Fibroblast of skin of left biceps (primary cell): ENCODE measurements at places on chromosomes 16 and 17.

GRCh38 chr16:20874088-20874581 is 26.0 kb downstream of the DCUN1D3 start:
- DNase-seq, result no peak

DNA sequence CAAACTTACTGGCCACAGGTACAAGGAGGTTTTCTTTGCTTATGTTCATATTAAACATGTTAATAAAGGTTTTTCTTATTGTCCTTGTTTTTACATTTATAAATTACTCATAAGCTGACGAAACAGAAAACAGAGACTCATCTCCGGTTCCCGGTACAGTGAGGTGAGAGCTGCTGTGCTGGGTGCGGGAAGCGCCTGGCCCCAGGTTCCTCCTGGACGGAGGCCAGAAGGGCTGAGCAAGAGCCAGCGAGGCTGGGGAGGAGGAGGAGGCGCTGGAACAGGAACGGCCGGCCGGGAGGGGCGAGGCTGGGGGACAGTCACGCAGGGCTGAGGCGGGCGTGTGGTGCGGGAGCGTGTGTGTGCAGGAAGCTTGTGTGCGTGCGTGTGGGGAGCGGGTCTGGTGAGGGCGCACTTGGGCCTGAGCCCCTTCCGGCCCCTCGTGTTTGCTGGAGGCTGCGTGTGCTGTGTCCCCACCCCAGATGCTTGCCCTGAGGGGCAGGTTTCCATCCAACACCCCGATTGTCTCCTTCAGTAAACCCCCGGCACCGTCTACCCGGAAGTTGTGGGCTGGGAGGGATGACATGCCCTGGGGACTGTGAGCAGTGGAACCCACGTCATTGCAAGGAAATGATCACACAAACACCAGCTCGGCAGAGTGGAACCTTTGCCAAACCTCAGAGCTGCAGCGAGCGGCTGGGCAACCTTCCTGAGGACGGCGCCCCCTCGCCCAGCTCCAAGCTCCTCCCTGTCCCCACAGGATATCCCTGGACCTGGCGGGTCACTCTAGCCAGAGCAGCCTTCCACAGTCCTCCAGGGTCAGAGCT is 19.5 kb downstream of the CD7 start:
- DNase-seq, result peak; percentile 64

DNA sequence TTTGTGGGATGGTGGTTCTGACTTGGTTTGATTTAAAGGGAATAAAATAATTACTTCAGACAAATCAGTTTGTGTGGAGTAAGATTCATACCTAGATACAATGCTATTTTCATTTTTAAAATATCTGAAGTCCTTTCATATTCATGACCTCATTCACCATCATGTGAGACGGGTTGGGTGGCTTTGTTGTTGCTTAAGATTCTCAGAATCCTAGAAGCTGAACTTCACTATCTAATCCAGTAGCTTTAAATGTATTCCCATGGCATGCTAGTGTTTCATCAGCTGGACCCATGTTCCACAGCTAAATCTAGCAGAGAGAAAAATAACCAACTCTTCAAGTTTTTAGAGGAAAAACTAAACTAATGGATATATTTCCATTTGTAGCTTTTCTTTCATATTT is 2.7 kb upstream of the AMFR start:
- no peak for DNase-seq

GRCh38 chr16:67156143-67156844 is 3.4 kb downstream of the TRADD start:
- no peak for DNase-seq

GRCh38 chr16:56303880-56304279 is 112.6 kb downstream of the GNAO1 start:
- no peak for DNase-seq

DNA sequence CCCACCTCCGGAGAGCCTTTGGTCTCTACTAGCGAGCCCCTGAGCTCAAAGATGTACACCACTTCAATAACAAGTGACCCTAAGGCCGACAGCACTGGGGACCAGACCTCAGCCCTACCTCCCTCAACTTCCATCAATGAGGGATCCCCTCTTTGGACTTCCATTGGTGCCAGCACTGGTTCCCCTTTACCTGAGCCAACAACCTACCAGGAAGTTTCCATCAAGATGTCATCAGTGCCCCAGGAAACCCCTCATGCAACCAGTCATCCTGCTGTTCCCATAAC is 702 bp downstream of the SPN start:
- no peak for DNase-seq

GRCh38 chr16:66605979-66606751 is 1.7 kb downstream of the CMTM3 start:
- no peak for DNase-seq

DNA sequence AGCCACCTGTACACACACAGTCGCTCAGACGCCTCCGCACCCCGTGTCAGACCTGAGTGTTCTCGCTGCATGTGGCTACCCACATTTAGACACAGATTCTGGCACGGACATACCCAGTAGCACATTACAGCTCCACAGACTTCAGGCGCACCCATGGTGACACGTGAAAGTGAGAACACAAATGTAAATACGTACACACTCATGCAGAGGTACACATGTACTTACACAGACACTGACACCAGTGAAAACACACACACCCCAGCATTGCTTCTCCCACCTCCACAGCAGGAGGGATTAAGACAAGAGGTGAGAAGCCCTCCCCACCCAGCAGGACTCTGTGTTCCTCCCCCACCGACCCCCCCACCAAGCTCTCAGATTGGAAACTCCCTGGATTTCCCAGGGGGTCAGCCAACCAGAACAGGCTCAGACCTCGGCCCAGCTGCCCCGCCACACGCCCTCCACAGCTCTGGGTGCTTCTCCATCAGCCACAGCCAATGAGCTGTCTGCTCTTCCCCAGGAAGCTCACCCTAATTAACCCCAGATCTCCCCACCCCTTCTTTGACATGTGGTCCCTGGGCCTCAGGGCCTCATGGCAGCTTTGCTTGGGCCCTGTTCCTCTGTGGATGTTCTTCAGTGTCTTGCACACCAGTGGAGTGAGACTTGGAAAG is 5.3 kb upstream of the FOXN1 start:
- DNase-seq, result no peak
